ENCODE measurements at places on chromosomes 12 and 14.

GRCh38 chr12:106345746-106346145, 11.8 kb upstream of the POLR3B start:
- peak; percentile 73 for DNase-seq

GRCh38 chr12:51118706-51119105, 35.3 kb upstream of the CSRNP2 start:
- DNase-seq: no peak

DNA sequence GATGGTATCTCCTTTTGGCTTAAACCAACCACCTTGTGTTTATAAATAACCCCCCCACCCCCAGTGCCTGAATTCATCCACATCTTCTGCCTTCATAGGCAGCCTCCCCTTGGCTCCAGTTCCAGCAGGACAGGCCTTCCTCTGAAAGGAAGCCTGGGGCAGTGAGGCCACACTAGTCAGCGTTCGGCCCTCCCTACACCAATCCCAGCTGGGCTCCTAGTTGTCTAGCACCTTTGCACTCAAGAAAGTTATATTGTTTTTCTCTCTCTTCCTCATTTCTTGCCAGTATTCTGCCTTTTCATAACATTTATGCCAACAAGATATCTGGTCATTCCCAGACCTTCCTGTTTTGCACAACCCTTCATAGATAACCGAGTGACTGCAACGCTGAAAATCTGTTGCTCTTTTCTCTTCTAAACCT, 73.1 kb upstream of the ACTN1 start:
- DNase-seq: no peak

DNA sequence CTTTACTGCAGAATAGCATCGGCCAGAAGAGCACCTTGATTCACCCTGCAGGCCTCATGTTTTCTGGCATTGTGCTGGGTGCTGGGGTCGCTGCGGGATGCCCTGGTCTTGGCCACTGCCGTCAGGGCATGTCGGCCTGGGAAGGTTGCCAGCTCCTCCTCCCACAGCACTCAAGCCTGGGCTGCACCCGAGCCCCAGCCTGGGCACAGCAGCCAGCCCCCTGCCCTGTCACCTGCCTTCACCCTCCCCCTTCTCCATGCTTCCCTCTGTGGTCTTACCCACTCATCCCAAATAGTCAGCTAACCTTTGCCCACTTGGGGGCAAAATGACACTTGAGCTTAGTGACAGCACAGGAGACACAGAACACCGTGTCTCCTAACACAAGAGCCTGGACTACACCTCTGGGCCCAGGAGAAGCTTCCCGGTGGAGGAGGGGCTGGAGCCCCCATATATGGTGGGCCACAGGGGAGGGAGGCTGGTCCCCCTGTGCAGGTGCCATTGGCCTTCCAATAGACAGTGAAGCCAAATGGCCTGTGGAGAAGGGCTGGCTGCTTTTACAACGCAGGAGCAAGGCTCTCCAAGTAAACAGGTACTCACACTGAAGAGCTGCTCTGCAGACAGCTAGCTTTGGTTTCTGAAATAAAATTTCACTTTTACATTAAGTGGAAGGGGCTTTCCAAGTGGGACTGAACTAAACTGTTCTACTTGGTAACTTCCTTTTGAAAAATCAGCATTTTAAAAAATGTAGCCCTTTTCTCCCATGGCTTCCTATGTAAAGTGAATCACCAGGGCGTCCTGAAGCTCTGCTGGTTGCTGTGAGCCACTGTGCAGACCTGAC, 51.2 kb upstream of the AMN start:
- no peak for DNase-seq

- peak; percentile 39 for DNase-seq
Measured at GRCh38 chr12:111842556-111843396, 748 bp downstream of the MAPKAPK5 start.

GRCh38 chr14:100904307-100905087, 975 bp upstream of the RTL1 start:
- peak; percentile 40 for DNase-seq
